ENCODE measurements at places on chromosomes 5 and 9.

DNA sequence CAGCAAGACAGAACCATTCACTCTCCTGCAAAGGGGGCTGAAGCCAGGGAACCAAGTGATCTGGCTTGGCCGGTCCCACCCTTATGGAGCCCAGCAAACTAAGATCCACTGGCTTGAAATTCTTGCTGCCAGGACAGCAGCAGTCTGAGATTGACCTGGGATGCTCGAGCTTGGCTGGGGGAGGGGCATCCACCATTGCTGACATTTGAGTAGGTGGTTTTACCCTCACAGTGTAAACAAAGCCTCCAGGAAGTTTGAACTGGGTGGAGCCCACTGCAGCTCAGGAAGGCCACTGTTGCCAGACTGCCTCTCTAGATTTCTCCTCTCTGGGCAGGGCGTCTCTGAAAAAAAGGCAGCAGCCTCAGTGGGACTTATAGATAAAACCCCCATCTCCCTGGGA is 60.5 kb downstream of the TNFSF8 start:
- DNase-seq, result no peak

- DNase-seq, result no peak
Measured at GRCh38 chr9:30329431-30329830, 2055.0 kb upstream of the ACO1 start.

DNA sequence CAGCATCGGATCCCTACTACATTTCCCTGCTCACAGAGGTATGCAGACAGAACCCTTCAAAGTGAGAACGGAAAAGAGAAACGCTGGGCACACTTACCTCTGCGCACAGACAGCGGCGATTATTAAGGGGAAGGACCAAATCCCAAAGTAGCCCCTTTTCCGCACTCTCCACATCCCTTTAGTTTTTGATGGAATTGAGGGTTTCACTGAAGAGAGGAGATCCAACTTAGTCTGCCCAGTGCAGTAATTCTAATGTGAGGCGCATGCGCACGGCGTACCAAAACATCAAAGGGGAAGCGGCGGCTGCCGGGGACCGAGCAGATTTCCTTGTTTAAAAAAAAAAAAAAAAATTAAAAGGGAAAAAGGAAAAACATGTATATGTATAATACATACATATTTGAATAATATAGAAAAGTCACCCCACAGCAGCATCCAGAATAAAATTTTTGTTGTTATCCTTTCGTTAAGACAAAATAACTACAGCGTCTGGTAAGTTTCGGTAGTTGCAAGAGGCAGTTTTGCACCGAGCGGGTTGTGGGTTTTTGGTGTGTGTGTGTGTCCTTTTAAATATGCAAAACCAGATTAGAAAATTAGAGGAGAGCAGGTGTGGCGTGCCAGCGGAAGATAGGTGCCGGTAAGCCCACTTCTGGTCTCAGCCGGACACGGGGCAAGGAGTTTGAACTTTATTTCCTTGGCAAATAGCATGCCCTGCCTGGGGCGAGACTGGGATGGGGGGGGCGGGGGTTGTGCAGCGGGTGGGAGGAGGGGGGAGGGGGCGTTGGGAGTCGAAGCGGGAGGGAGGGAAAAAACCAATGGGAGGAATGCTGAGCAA is at the start of gene GABRB2:
Gene GABRB2 (minus strand): TSS at position 256 of the 832 bp plus-strand sequence. CDS start 82 bp downstream, at position 174.
- DNase-seq, result no peak

- DNase-seq, result peak; percentile 15
Measured at GRCh38 chr5:108003178-108003577, 332.4 kb upstream of the EFNA5 start.

GRCh38 chr5:177036443-177036842 is 13.9 kb downstream of the ZNF346 start:
- no peak for DNase-seq
